A549 treated with DMSO at 1 μM for 4 hours (cell line): ENCODE measurements at places on chromosomes 12 and 14. TPM values are rescaled to one million over a fixed set of nuclear protein-coding genes. Genes with fewer than 3 reads are reported as not detected.

The SIX6 gene
- total RNA-seq, result not detected in 5 replicates

The NRXN3 gene
- total RNA-seq, result 0.95 to 1.4 TPM (median 1.2 TPM) in 5 replicates

The CPNE6 gene
- not detected in 5 replicates for total RNA-seq

The DNM1L gene
- 42.9 to 57.5 TPM (median 55.9 TPM) in 5 replicates for total RNA-seq

The RPGRIP1 gene
- 0.24 to 0.54 TPM (median 0.26 TPM) in 5 replicates for total RNA-seq

The MMP17 gene
- 10.6 to 15.8 TPM (median 12.6 TPM) in 5 replicates for total RNA-seq

The P2RX2 gene
- not detected in 5 replicates for total RNA-seq

The SLC5A8 gene
- not detected in 5 replicates for total RNA-seq

The IL23A gene
- total RNA-seq, result 0.32 to 0.84 TPM (median 0.50 TPM) in 5 replicates

The IQSEC3 gene
- total RNA-seq, result 0.01 TPM in 2 of 5 replicates, not detected in the others

The EID3 gene
- total RNA-seq, result 7.7 to 11.0 TPM (median 8.2 TPM) in 5 replicates

The APAF1 gene
- total RNA-seq, result 11.4 to 18.6 TPM (median 16.6 TPM) in 5 replicates

The KCNK13 gene
- 0.09 to 0.14 TPM (median 0.14 TPM) in 3 of 5 replicates, not detected in the others for total RNA-seq

The SLC10A1 gene
- not detected in 5 replicates for total RNA-seq

The ALX1 gene
- 5.4 to 7.1 TPM (median 6.1 TPM) in 5 replicates for total RNA-seq

The LRRC9 gene
- total RNA-seq, result not detected in 5 replicates

The CLMN gene
- total RNA-seq, result 4.3 to 6.2 TPM (median 5.8 TPM) in 5 replicates

The AMN gene
- total RNA-seq, result 0.23 to 0.69 TPM (median 0.46 TPM) in 5 replicates

The ETFBKMT gene
- 0.61 to 1.2 TPM (median 0.88 TPM) in 5 replicates for total RNA-seq

The NKX2-1 gene
- 0.04 to 0.07 TPM in 2 of 5 replicates, not detected in the others for total RNA-seq

The CTSG gene
- not detected in 5 replicates for total RNA-seq

The CCDC92 gene
- 18.8 to 24.6 TPM (median 23.4 TPM) in 5 replicates for total RNA-seq
